ENCODE measurements at places on chromosomes 2 and 18.

- DNase-seq = no peak
Measured at GRCh38 chr2:42910645-42911405, 118.4 kb upstream of the HAAO start.

DNA sequence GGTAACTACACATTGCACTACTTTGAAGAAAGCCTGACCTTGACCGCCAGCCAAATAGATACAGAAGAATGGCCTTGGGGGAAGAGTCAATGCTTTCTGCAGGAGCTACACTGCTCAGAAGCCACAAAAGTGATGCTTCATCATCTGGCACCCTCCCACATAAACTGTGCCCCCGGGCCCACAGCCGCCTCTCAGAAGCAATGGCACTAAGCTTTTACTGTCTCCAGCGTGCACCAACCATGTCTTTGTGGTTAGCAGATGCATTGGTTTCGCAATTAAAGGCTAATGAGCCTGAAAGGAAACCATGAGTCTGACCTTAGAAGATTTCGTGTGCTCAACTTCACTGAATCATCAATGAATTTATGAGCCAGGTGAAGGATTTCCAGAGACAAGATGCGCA, 209.4 kb upstream of the TRIB2 start:
- peak; percentile 61 for DNase-seq

DNA sequence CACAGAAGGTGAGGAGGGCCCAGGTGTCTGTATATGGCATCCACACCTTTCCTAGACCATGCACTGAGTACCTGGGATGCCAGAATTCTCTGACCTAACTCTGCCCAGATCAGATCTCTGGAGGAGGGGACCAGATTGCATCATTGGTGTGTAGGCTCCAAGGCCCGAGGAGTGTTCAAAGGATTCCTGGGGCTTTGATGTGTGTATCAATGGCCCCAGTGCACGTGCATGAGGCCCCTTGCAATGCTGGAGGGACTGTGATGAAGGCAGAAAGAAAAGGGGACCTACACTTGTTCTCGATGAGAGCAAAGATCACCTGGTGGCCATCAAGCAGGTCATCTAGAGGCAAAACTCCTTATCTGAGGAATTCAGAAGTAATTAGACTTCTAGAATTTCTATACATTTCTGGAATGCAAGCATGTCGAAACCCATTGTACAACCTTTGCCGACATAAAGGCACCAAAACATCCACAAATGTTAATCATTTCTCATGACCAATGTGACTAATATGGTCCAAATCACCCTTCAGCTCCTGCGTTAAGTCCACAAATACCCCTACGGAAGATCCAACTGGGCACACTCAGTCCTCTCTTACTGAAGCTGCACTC, 123.5 kb downstream of the CHST9 start:
- no peak for DNase-seq

DNA sequence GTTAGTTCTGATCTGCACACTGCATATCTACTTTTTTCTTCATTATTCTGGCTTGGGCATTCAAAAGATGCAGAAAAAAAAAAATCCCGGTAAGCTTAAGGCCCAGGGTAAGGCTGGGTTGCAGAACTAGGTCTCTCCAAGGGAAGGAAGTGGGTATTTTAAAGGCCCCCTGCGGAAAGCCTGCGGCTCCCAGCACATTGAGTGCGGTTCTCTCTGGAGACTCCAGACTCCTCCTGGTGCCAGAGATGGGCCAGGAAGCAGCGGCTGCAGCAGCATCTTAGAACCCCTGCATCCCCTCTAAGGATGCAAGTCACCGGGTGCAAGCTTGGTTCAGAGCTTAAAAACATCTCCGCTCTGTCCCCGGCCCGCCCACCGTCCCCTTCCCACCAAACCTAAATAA, 49.5 kb downstream of the TGIF1 start:
- no peak for DNase-seq

DNA sequence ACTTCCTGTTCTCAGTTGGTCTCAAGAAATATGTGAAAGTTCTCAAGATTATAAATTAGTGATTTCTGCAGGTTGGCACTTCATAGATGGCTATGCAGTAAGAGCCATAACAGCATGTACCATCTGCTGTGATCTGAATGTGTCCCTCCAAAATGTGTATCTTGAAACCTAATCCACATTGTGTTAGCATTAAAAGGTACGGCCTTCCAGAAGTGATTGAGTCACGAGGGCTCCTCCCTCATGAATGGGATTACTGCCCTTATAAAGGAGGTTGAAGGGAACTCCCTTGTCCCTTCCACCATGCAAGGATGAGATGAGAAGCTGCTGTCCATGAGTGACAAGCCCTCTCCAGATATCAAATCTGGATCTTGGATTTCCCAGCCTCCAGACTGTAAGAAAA, 45.0 kb downstream of the METTL4 start:
- DNase-seq = no peak

GRCh38 chr2:217905395-217905794, 97.4 kb downstream of the TNS1 start:
- no peak for DNase-seq

DNA sequence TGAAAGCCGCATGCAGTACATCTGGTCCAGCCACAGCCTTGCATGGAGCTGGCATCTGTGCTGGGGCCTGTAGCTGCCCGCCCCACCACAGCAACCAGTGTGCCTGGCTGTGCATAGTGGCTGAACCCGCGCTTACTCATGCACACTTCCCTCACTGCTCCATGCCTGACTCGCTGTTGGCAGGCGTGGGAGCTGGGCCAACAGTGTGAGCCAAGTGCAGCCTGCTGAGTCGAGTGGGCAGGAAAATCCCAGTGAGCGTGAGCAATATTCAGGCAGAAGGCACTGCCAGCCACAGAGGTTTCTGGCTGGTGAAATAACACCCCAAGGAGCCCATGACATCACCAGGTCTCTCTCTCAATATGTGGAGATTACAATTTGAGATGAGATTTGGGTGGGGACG, 1674.1 kb upstream of the TMEFF2 start:
- DNase-seq = no peak

- no peak for DNase-seq
Measured at GRCh38 chr2:34570266-34570872, 971.3 kb upstream of the FAM98A start.

DNA sequence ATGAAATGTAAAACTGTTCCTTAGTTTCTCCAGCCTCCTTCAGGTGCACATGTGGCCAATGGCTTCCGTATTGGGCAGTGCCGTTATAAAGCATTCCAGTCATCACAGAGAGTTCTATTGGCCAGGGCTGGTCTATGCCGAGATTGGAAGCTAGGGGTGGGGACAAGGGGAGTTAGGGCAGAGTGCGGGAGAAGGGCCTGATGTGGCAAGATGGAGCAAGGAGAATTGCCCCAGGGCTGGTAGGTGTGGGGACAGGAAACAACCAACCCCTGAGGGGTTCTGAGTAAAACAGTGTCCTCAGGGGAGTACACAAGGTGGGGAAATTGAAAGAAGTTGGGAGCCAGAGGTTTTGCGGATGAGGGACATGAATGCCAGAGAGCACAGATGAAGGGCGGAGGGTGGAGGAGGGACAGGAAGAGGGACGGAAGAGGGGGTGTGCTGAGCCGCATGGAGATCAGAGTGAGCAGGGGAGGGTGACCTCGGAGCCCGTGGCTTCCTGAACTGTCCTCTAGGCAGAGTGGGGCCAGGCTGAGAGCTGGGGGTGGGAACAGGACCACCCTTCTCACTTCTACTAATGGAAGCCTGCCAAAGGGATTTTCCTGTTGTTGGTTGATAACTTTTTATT, 9.1 kb upstream of the ATP6V1C2 start:
- no peak for DNase-seq

All from stimulated activated CD4-positive, alpha-beta T cell treated with anti-CD3 and anti-CD28 coated beads, Interleukin-12 subunit alpha, Interleukin-12 subunit beta, amount 100 ng/mL, for 48 hours (primary cell).